ENCODE measurements at places on chromosomes 5 and 9.

DNA sequence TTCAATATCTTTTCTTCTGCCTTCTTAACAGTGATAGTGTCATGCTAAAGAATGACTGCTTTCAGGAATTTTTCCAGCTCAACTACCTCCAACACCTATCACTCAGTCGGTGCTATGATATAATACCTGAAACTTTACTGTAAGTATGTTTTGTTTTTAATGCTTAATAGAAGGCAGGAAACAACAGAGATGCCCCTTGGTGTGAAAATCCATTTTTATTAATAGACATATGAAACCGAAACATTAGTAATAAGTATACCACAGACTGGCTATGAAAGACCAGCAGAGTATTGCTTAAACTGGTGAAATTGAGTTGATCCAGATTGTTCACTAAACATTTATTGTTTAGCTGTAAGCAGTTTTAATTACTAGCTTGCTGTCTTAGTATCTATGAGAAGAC, 25.2 kb downstream of the SKP2 start:
- no peak for DNase-seq

GRCh38 chr5:159971038-159971437, 37.9 kb upstream of the TTC1 start:
- DNase-seq = no peak

GRCh38 chr9:131349522-131349880, 44.4 kb upstream of the PRRC2B start:
- no peak for DNase-seq

GRCh38 chr5:76576996-76577395, 46.2 kb downstream of the F2RL2 start:
- no peak for DNase-seq

DNA sequence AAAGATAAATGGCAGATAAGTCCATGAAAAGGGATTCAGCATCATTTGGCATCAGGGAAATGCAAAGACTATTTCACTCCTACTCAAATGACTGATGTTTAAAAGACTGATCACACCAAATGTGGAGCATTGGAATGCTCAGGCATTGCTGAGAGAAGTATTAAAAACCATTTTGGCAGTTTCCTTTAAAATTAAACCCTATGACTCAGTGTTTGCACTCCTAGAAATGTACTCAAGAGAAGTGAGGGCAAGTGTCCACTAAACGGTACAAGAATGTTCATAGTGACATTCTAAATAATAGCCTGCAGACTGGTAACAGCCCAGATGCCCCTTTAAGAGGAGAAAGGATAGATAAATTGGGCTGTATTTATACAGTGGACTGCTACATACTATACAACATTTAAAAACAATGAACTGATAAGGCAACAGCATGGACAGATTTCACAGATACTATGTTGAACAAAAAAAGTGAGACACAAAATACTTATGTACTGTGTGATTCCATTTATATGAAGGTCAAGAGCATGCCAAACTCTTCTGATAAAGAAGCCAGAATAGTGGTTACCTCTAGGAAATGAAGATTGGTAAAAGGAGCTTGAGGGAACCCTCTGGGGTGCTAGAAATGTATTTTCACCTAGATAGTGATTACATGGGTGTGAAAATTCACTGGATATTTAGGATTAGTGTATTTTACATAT, 24.6 kb downstream of the APC start:
- no peak for DNase-seq

DNA sequence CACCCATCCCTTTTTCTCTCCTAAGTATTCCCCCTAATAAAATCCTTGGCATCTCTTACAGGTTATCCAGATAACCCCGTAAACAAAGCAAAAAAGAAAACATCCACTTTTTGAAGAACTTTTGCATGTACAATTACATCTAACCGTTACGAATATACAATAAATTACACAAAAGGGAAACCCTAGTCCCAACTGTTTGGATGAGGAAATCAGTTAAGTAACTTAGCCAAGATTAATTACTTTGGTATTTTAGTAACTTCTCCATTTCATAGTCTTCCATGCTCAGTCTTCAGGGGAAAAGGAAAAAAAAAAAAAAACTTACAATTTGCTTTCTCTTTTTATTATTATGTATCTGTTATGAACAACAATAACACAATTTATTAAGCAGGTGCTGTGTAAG, 212.9 kb downstream of the ACTL7B start:
- DNase-seq = no peak

- DNase-seq = no peak
These were observed at the start of gene HAND1 for GRCh38 chr5:154478224-154478565. TSS of gene HAND1 (minus strand) at chr5:154478227. CDS start at chr5:154478008, 219 bp downstream.

All from Peyer's patch (tissue), 4 donors.